ENCODE measurements at places on chromosomes 7 and 10.

- DNase-seq, result no peak
Observed at GRCh38 chr7:38179776-38180226, 1.8 kb downstream of the STARD3NL start.

DNA sequence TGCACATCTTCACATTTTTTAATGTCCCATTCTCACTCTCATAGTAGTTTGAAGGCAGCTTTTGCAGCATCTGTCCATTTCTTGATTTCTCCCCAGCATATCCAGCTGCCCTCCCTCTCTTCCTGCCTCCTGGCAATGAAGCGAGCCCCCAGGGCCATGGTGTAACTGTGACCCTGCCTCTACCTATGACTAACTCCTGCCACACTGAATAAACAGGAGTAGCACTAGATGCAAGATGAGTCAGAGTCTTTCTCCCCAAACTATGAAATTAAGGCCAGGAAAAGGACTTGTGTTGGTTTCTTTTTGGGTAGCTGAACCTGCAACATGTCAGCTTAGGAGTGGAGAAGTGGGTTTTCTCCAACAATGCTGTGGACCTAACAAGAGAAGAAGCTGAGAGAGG lies 329.0 kb downstream of the RNLS start:
- no peak for DNase-seq

DNA sequence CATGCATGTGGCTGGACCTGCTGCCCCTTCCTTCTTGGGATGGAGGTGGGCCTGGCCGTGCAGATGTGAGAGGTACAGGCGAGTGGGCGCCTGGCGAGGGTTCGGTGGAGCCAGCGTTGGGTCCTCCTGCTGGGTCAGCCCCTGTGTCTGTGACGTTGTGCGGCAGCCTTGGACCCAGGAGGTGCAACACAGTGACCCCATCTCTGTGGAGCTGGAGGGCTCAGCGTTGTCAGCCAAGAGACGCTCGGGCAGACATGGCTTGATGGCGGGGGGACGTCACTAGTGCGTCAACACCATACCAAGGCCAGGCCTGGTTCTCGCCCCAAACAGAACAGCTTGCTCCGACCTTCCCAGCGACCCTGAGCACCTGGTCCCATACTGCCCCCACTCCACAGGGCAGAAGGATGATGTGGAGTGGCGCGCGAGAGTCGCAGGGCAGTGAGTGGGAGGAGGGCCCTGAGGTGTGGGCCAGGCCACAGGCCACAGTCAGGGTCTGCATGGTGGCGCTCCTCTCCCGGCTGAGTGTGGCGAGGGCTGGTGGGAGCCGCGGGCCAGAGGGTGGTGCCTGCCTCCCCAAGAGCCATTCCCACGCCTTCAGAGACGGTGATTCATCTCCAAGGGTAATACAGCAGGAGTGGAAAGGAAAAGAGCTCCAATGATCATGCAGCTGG lies 184.4 kb downstream of the DNAJB6 start:
- DNase-seq, result no peak

DNA sequence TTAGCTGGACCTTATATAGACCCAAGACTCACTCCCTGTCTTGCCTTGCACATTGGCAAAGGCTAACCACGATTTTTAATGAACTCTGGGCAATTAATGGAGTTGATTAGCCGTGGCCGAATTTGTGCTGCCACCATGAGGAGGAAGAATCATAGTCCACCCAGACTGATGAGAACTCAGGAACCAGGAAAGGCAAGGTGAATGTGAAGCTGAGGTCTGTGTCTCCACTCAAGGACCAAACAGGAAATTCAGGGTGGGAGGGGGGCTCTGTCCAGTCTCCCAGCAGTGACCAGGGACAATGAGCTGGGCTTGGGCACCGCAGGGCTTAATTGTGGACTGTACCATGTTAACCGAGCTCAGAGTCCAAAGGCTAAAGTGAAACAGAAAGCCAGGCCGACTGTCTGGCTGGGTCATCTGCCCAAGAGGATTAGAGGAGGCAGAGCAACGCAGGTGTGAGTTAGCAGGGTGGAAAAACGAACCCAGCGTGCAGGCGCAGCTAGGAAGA lies 127.0 kb upstream of the JCAD start:
- DNase-seq, result no peak

DNA sequence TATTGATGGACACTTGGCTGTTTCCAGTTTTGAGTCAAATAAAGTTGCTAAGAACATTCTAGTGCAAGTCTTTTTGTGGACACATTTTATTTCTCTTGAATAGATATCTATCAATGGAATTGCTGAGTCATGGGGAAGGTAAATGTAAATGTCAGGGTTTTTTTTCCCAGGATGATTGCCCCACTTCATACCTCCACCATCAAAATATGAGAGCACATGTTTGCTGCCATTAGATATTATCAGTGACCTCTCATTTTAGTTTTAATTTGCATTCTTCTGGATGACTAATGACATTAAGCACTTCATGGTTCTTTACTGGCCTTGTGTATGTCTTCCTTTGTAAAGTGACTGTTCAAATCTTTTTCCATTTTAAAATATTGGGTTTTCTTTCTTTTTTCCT lies 45.7 kb downstream of the PAPSS2 start:
- no peak for DNase-seq

GRCh38 chr7:107744345-107744750 lies 406 bp downstream of the CBLL1 start:
- DNase-seq, result no peak
